ENCODE measurements at places on chromosomes 13 and 19.
A peak's percentile ranks its signal among the peaks of the same experiment; 100 is the strongest.

GRCh38 chr19:58085348-58085875, 12.6 kb downstream of the ZSCAN18 start:
- DNase-seq: no peak

DNA sequence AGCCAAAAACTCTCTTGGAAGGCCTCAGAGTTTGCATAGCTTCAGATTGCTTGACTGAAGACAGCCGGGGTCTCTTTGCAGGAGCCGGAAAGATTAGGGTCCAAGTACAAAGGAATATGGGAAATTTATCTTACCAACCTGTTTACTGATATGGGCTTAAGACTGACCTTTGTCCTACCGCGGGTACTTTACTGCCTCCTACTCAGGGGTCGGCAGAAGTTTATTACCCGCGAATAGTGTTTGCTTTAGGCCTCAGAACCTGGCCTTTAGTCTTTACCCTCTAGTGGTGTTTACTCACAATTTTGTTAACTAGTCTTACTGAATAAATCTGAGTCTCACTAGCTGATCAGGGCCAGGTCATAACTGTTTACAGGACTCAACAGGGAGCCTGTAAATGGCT, 765.4 kb upstream of the SPRY2 start:
- DNase-seq: no peak

DNA sequence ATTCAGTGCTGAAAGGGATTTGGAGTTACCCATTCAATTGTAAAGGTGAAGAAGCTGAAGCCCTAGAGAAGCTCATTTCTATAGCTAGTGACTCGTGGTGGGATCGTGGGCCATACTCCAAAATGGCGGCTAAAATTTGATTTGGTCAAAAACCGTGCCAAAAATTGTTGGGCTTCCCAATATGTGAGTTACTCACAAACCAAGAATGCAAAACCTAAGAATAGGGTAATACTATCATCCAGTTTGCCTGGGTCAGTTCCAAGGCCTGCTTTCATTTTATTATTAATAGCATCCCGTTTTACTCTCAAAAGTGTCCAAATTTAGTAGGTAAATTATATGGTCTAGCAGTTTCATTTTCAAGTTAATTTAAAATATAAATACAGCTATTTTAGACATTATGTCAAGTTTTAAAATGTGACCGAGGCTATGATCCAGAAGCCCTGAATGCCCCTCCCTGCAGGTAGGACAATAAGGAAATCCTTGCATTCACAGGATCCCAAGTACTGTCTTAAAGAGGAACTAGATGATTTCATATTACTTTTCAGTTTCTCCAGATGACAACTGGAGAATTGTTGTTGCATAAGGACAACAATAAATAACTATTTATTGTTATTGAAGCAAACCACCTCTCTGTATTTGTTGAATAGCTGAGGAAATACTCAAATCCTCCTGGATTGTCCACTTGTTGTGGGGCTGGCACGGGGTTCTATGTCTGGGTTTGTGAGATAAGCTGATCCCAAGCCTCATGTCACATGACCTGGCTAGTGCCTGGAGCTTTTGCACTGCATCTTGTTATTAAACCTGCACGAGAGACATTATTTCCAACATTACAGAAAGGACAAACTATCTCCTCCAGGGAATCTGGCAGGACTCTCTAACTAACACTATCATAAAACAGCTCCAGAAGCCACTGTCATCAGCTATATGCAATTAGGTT, 11.6 kb upstream of the RAP2A start:
- DNase-seq: no peak

DNA sequence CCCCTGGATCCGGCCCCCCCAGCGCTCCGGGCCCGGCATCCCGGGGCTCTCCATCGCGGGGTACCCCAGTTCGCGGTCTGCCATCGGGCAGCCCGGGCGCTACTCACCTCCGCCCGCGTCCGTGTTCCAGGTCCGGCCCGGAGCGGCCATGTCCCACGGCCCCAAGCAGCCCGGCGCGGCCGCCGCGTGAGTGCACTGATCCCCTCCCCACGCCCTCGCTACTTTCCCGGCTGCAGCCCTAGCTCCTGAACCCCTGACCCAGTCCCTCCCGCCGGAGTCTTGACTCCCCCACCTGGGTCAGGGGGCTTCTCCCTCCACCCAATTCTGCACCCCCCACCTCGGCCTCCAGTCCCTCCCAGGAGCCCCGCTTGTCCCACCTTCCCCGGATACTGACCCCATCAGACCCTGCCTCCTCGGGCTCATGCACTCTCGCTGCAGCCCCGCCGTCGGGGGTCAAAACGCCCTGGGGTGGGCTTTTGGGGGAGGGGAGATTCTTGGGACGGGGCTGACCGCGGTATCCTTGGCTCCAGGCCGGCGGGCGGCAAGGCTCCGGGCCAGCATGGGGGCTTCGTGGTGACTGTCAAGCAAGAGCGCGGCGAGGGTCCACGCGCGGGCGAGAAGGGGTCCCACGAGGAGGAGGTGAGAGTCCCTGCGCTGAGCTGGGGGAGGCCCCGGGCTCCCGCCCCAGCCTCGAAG, 566 bp downstream of the HMG20B start:
- DNase-seq: no peak

DNA sequence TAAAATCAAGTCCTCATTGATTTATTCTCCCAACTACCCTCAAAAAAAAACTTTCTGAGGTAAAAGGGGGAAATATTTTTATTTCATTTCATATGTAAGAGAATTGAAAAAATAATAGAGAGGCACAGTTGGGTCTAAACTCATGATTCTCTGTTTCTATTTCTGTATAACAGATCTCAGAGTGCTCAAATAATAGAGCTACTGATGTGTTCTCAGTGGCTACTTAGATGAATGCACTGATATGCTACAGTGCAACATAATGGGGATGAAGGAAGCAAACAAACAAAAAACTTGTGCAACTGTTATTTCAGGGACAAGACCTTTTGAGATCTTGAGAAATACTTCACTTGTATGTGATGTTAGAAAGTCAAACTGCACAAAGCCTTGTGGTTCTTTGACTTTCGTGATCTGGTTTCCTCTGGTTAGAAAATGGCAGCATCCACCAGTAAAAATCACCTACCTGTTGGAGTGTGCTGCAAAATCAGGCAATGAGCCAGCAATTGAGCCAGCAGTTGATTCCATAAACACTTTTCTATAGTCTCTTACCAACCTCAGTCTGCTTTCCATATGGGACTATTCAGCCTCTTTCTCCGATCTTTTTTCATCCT, 9.7 kb upstream of the DACH1 start:
- no peak for DNase-seq

GRCh38 chr19:18464646-18465045, 26.7 kb upstream of the ISYNA1 start:
- DNase-seq: peak; percentile 76

DNA sequence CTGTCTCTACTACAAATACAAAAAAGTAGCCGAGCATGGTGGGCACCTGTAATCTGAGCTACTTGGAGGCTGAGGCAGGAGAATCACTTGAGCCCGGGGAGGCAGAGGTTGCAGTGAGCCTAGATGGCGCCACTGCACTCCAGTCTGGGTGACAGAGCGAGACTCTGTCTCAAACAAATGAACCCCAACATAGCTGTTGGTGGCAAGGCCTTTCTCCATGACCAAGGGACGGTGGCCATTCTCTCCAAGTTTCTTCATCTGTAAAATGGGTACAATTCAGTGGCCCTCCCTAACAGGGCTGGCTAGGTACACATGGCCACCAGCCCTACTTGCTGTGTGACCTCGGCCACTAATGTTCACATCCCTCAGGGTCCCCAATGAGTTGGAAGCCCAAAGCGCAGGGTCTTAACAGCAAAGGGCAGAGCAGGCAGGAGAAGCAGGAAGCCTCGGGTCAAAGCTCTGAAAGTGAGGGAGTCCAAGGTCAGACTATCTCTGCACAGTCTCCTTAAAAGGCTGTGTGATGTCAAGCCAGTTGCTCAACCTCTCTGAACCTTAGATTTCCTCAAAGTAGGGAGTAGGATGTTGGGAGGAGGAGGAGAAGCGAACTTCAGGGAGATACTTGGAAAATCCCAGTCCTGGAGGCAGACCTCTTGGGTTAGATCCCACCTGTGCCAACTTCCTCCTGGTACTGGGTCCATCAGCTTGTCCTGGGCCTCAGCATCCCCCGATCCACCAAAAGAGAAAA, 2.7 kb downstream of the JUND start:
- DNase-seq: no peak

- no peak for DNase-seq
Observed at GRCh38 chr13:27174766-27175455, 3.3 kb upstream of the USP12 start.

DNA sequence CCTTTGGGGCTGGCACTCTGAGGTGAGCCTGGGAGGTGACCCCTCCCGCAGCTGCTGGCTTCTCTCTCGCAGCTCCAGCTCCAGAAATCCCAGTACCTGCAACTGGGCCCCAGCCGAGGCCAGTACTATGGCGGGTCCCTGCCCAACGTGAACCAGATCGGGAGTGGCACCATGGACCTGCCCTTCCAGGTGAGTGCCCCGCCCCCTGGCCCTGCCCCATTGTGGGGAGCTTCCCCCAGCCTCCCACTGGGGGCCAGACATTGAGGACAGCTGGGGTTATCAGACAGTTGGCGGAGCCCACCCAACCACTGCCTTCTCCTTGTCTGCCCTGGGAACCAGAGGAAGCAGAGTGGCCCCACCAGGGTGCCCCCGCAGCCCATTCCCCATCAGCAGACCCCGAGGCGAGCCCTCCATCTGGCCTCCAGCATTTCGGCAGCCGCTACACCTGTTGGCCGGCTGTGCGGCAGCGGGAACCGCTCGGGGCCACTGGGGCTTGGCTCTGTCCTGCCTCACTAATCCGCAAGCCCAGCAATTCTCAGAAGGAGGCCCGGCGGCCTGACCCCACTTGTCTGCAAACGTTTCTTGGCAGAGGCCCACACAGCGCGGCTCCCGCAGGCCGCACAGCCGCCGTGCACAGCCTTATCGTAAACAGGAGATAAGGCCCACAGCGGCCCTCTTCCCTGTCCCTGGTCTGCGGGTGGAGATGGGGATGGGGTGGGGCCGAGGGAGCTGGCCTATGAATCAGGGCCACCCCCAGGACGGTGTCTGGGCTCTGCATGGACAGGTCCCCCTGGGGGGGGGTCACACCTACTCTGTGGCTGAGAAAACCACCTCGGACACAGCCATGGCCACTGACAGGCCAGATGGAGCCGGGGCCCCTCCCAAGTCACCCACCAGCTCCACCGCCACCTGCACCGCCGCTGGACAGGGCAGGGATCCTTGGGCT, 48.0 kb downstream of the COMP start:
- no peak for DNase-seq

DNA sequence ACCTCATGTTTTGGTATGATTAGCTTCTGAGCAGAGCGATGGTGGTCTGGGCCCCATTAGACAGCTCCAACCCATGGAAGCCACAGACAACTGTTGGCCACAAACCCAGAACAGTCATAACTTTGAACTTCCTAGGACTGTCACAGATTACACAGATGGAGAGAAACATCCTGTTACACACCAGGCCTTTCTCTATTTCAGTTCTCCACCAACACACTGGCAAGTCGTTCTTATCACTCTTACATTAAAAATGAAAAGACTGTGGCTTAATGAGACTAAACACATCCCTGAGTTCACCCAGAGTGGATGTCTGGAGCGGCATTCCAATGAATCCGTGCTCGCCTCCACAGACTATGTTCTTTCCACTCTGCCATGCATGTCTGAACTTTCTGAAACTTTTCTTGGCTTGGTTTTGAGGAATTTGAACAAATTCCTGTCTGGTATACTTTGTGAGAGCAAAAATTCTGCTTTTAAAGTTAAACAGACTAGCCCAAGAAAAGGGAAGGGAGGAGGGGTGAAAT, 109.1 kb downstream of the NALCN start:
- DNase-seq: no peak

- DNase-seq: no peak
Observed at GRCh38 chr19:41876847-41877832, at the start of gene CD79A. TSS of gene CD79A (plus strand) at chr19:41877279. CDS start at chr19:41877305, 26 bp downstream.

DNA sequence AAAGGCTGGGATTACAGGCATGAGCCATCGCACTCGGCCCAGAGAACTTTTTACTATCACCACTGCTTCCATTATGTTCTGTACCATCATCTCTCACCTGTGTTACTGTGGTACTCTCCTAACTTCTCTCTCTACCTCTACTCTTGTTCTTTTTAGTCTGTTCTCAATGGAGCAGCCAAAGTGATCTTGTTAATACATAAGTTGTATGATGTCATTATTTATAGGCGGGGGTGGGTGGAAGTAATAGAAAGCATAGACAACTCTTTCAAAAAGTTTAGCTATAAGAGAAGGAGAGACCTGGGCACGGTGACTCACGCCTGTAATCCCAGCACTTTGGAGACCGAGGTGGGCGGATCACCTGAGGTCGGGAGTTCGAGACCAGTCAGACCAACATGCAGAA, 3.0 kb downstream of the ZNF570 start:
- no peak for DNase-seq

GRCh38 chr19:4911314-4911713, 2.0 kb downstream of the UHRF1 start:
- no peak for DNase-seq

DNA sequence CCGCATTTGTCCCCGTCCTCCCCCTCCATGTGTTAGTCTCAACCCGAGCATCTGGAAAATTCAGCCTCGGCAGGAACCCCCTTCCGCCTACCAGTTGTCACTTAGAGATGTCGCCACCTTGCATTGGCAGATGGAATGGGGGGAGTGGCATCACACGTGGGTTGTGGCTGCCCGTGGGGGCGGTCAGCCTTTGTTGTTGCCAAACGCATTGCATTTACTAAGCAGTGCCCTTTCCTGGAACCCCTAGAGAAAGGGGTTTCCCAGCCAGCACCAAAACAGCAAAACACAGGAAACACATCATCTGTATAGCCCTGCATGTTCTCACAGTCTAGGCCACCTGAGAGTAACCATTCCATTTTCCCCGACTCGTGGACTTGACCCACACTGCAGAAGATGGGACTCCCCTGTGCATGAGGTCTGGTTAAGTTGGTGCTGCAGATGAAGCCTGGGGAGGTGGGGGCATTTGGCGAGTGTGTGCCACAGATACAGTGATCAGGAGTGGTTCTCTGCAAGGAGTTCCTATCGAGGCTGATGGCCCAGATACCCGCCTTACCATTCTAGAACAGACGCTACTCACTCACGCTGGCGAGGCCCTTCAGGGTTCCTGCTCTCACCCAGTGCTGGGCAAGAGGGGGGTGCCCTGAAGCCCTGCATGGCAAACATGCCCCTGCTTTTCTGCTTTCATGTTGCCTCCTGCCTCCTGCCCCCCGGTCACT, 38.3 kb downstream of the TMED1 start:
- DNase-seq: no peak

DNA sequence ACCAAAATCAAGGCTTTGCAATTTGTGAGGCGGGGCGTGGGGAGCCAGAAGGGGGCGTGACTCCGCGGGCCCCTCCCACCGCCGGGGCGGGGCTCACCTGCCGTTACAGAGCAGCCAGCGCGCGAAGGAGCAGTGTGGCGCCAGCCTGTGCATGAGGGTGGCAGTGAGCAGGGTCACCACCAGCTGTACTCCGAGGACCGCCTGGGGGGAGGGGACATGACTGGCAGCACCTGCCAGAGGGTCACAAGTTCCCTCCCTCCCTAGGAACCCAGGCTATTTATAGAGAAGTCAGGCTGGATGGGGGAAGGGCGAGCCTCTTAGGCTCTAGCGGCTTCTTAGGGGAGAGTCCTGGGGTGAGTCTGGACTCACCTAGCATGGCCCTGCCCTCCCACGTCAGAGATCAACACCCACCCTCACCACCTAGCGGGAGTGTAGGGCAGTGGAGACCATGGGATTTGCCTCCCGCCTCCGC, 3.6 kb downstream of the TMEM161A start:
- no peak for DNase-seq
